NCI-H2171 treated with DMSO at 0.1 percent for 48 hours (cell line): ENCODE measurements at places on chromosomes 1 and 21.

DNA sequence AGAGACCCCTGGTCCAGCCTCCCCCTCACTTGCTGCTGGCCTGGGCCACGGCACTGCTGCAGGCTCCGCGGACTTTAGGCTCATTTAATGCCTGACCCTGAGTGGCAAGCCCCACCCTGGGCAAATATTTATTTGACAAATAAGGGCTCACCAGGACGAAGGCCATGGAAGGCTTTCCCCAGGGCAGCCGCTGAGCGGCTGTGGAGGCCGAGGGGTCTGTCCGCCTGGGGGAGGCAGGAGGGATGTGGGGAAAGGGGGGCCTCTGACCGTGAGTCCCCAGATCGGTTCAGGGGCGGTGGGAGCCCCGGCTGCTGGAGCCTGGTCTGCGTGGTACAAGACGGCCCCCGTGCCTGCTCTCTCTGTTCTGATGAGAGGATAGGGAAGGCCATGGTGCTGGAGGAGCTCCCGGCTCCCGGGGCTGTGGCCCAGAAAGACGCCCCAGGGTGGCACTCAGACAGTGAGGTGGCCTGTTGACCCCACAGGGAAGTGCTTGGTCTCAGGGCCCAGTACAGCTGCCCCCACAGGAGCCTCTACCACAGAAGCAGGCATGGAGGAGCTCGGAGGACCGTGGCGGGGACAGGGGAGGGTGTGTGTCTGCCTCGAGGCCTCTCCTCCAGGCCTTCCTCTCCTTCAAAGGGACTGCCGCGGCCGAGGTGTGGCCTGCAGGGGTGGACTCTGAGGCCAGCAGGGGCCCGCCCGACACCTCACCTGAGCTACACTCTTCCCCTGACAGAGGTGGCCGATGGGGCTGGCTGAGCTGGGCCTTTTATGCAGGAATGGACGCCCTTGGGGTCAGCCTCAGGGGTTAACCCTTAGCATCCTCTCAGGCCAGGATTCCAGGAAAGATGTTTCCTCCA is 9.1 kb upstream of the C1orf159 start:
- DNase-seq: no peak

DNA sequence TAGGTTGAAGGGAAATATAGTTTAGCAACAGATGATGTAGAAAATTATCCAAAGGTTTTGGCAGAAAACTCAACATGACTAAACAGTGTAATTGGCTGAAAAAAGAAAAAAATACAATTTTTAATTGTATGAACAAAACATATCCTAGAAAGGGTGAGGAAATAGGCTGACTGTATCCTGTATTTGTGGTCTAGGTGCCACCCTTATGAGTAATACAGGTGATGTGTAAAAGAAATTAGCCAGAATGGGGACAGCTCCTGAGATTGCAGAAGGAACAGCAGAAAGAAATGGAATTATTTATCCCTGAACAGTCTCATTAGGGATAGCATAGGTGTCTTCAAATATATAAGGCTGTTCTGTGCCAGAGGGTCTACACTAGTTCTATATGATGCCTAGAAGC is 24.6 kb downstream of the DNASE2B start:
- no peak for DNase-seq

DNA sequence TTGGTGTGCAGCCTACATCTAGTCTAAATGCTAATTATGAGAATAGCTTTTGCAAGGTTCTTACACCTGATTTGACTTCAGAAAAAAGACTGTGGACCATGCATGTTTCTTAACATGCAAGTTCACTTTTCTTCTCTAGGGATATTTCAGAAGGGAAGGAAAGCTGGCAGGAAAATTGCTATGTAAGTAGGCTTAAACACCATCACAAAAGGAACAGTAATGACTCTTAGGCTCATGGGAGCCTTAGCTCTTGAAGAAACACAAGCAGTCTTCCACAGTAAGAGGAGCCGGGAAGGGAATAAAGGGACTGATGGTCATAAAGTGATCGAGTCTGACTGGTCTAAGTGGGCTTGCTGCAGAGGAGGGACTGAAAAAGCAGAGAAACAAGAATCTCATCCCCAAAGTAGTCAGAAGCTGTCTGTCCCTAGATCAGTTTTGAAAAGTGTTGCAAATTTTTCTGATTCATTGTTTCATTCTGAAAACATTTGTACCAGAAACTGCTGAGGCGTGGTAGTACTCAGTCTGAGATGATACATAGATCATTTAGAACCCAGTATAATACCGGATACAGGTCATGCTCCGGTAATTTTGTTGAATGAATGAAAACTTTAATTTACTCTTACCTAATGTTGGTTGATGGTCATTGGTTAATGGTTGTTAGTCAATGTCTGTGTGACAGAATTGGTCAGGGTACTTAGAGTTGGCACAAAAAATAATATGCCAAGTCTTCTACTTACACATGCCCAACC is 40.9 kb downstream of the SMYD2 start:
- DNase-seq: no peak

GRCh38 chr1:121586369-121587229 is 401.8 kb downstream of the SRGAP2C start:
- no peak for DNase-seq

- DNase-seq: no peak
Observed at GRCh38 chr1:91545506-91546300, 45.1 kb downstream of the CDC7 start.

DNA sequence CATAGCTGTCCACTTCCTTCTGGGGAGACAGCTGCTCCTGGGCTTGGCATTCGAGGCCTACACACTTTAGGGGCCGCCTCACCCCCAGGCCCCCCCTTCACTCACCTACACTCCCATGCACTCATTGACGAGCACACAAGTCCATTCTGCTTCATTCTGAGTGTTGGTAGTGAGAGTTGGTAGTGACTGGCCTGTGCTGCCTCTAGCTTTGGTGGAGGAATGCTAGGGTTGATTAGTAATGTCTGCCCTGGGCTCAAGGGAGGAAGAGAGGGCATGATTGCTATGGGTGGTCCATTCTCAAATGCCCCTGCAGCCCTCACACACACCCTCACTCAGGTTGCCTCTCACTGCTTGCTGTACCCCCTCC is 30.4 kb downstream of the TRIM11 start:
- no peak for DNase-seq

DNA sequence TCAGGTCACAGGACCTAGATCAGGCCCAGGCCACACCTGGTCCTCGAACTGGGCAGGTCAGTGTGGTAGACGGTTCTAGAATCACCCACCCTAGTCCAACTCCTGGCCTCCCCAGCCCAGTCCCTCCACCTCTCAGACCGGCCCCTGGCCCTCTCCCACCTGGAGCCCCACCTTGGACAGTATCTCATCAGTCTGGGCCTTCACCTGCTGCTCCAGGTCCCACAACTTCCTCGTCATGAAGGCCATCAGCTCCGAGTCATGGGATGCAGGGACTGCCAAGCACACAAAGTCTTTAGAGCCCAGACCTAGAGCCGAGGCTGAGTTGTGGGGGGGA is 8.7 kb downstream of the UBXN11 start:
- DNase-seq: no peak

DNA sequence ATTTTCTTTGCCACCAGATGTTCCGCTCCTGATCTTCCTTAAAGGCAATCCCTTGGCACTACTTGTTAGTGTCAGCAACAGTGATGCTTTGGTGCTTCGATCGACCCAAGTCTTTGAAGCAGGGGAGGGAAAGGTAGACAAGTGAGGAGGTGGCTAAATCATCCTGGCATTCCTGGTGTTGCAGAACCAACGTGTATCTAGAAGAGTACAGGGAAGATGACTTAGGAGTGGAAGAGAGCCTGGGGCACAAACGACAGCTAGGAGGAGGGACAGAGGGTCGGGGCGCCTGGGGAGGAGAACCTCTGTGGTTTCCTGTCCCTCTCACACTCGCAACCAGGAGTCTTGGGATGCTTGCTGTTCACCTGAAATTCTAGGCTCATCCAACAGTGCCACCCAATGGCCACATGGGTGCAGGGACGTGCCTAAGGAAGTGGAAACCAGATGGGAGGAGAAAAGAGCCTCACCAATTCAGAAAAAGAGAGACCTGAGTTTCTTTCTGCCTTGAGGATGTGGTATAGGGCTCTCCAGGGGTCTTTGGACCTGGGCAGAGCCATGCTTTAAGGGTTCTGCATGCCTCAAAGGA is 9.5 kb upstream of the KCNA2 start:
- DNase-seq: peak; percentile 80

GRCh38 chr1:227891223-227891954 is 56.3 kb downstream of the WNT9A start:
- DNase-seq: no peak

DNA sequence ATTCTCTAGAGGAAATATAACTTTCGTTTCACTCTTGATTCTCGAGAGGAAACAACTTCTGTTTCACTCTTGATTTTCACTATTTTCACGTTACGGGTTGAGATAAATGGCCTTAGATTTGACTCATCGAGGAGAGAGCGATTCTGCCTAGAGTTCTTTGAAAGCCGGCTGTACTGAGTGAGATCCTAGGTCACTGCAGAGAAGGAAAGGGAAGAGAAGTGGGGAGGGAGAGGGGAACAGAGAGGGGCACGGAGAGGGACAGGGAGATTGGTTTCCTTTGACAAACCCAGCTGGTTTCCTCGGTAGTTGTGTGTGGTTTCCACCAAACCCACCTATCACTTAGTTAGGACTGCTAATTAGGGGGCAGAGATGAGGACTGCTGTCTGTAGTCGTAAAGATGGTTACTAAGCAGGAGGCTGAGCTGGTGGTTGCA is 21.6 kb upstream of the GPR137B start:
- no peak for DNase-seq

GRCh38 chr1:117645343-117645742 is 39.5 kb downstream of the TENT5C start:
- DNase-seq: no peak

DNA sequence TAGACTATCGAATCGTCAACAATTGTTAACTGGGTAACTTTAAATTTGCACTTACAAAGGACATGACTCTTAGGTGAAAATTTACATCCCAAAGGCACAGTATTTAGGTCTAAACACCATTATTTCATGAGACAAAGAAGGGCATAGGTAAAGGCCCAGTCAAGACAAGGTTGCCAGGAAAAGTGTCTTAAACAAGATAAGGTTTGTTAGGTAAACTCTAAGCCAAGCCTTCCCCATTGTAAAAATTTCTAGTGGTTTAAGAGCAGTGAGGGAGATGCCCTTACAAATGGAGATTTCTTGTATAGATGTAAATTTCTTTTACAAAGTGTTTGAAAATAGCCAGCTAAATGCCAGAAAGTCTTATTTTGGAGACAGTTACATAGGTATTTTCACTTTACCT is 36.9 kb upstream of the FNBP1L start:
- no peak for DNase-seq

GRCh38 chr1:108896146-108897145 is 19.7 kb downstream of the GPSM2 start:
- no peak for DNase-seq

DNA sequence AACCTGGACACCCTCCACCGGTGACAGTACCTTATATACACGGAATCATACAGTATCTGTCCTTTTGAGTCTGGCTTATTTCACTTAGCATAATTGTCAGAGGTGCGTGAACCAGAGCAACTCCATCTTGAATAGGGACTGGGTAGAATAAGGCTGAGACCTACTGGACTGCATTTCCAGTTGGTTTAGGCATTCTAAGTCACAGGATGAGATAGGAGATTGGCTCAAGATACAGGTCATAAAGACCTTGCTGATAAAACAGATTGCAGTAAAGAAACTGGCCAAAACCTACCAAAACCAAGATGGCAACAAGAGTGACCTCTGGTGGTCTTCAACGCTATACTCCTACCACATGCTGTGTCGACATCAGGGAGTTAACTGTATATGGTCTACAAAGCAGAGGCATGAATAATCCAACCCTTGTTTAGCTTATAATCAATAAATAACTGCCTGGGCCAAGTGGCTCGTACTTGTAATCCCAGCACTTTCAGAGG is 1.4 kb upstream of the FDPS start:
- peak; percentile 14 for DNase-seq

GRCh38 chr1:116092752-116093489 is 18.3 kb upstream of the MAB21L3 start:
- no peak for DNase-seq

DNA sequence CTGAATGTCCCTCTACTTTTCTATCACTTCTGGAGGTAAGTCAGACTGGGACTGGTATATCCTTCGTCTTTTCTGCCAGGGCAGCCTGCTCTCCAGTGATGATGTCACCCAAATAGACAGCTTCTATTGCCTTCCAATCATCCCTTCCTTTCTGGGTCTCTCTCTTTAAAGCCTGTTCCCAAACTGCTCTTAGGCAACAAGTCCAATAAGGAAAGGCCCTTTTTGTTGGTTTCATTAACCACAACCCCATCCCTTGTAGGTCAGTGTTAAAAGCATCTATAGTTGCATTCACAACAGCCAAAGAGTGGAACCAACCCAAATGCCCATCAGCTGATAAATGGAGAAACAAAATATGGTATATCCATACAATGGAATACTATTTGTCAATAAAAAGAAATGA is 114.4 kb downstream of the CNIH3 start:
- DNase-seq: no peak

DNA sequence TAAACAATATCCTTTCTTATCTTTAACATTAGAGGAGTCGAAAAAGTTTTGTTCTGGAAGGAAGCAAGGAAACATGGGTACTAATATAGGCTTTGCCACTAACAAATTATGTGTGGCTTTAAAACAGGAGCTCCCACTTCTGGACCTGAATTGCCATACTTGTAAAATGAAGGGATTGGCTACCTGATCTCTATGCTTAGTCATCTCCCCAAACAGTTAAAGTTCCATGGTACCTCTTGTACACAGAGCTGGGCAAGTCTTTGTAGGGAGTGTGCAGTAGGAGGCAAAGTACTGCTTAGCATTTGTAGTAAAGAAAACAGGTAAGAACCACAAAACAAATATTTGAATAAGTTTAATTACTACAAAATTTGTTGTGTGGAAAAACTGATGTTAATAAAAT is 81.3 kb downstream of the MAST2 start:
- DNase-seq: no peak

DNA sequence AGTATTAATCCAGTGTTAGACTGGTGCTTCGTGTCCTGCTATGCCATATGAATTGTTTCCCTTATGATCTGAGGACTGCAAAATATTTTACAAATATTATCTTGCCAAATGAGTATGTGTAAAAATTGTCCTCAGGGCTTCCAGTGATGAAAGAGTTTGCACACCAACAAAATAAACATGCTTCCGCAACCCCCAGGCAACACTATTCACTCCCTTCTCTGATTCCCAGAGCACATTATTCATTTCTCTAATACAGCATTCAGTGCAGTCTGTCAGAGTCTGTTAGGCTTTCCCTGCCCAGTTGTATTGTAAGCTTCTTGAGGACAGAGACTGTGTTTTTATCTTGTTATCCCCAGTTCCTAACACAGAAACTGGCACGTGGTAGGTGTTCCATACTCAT is 409.9 kb upstream of the C1orf87 start:
- no peak for DNase-seq
